ENCODE measurements at places on chromosomes 2 and 18.
A peak's percentile ranks its signal among the peaks of the same experiment; 100 is the strongest.

DNA sequence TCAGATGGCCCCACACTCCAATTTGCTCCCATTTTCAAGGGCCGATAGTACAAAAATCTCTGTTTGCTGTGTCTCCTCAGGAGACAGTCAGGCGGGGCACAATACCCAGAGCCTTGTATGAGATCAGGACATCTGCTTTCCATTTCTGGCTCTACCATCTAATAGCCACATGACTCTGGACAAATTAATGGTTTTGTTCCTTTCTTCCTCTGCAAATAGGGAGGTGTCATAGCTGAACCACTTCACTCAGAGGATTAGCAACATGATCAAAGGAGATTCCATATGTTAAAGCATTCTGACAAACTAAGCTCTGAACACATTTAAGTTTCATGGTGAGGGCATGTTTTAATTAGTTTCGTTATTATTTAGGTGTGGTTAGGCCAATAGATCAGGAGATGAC is 602.1 kb upstream of the SYT4 start:
- DNase-seq: no peak

DNA sequence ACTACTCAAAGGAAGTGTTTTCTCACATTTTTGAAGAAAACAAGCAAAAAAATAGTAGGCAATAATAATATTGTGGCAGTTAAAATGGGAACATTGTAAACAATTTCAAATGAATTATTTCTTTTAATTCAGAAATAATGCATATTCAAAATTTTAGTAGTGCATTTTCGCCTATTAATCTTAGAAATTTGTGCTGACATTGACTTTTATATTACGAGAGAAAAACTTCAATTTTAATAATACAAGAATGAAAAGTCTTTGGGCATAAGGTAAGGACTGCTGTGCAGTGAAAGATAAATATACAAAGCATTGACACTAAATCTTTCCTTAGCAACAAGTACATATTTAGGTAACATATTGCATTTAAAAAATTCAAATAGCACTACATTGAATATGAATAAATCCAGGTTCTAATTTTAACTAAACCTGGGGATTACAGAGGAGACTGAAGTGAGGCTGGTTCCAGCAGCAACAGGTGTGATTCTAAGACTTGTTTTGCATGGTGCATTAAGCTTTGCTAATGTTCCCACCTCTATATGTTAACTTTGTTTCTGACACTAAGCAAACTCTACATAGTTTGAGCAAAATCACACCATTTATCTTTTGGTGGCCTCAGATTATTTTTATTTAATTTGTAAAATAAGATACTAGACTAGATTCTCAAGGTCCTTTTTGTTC is 40.5 kb downstream of the CALCRL start:
- DNase-seq: no peak

- no peak for DNase-seq
Measured at GRCh38 chr2:168729455-168729854, 73.0 kb upstream of the NOSTRIN start.

DNA sequence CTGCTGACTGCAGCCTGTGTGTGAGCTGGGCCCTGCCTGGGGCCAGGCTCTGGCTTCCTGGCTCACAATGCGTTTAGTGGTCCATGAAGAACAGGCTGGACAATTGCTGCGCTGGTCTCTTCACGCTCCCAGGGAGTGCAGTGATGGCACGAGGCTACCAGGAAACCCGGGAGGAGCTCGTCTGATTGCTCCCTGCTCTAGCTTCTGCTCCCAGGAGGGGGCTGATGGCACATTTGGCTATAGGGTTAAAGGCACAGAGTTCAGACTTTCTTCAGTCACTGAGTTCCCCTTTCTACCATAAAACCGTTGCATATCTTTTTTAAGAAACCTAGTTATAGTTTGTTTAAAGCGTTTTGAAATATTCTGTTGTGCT is 60.1 kb downstream of the KCNF1 start:
- no peak for DNase-seq

- no peak for DNase-seq
Measured at GRCh38 chr2:218033208-218033589, 30.4 kb upstream of the TNS1 start.

DNA sequence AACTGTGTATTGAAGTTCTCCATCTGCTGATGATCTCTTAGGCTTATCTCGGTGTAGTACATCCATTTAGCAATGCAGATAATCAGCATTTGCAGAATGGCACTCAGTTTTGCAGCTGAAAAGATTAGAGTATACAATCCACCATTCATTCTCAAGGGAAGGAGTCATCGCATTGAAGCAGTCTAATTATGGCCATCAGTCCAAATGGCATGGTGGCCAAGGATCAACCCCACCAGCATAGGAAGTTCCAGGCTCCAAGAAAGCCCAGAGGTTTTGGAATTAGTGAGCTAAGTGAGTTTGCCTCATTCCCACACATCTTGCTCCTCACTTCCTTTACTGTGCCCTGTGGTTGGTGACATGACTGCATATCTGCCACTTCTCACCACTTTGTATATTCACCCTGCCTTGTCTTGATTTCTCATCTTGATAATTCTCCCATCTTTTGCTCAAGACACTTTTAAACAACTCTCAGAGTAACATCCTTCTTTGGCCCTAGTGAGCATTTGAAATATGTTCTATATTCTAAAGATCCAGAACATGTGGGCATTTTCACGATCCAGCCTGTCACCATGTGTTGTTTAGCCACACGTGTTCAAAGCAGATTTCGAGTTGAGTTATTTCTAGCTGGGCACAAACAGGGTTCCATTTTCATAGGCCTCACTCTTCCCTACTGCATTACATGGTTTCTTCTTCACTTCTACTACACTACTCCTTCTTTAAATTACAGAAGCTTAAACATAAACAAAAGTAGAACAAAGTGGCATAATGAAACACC is 1119.8 kb downstream of the TSN start:
- no peak for DNase-seq

GRCh38 chr18:56672391-56672790 is 21.2 kb downstream of the WDR7 start:
- no peak for DNase-seq

GRCh38 chr2:46239847-46240181 is 57.4 kb upstream of the EPAS1 start:
- DNase-seq: peak; percentile 56

- DNase-seq: peak; percentile 4
Measured at GRCh38 chr2:240604939-240605716, 18.6 kb downstream of the CAPN10 start.

DNA sequence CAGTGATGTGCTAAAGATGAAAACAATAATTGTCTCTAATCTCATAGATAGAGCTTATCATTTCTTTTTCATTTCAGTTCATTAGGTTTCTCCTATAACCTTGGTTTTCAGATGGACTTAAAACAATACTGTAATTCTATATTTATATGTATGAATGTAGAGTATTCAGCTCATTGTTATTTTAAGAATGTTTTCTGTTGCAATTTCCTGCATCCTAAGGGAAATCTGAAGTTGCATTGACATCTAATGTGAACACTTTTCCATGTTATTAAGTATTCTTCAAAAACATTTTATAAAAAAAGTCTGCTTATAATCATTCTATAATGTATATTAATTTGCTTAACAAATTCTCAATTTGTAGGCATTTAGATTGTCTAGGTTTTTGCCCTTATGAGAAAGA is 288.9 kb downstream of the XIRP2 start:
- no peak for DNase-seq

DNA sequence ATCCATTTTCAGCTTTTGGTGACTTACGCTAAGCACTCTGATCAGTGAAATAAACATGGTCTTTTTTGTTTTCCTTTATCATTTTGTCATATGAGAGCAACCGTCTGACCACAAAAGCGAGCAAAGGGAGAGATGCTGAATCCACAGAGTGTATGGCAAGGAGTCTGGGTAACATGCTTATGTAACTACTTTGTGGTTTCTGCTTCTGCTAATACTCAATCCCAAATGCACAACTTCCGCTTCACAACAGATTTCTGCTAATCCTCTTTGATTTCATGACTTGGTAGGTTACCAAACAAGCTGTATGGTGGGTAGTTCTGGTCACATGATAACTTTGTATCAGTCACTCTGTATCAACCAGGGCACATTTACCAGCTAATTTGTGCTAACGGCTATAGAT is 908.4 kb upstream of the CRIM1 start:
- DNase-seq: no peak

DNA sequence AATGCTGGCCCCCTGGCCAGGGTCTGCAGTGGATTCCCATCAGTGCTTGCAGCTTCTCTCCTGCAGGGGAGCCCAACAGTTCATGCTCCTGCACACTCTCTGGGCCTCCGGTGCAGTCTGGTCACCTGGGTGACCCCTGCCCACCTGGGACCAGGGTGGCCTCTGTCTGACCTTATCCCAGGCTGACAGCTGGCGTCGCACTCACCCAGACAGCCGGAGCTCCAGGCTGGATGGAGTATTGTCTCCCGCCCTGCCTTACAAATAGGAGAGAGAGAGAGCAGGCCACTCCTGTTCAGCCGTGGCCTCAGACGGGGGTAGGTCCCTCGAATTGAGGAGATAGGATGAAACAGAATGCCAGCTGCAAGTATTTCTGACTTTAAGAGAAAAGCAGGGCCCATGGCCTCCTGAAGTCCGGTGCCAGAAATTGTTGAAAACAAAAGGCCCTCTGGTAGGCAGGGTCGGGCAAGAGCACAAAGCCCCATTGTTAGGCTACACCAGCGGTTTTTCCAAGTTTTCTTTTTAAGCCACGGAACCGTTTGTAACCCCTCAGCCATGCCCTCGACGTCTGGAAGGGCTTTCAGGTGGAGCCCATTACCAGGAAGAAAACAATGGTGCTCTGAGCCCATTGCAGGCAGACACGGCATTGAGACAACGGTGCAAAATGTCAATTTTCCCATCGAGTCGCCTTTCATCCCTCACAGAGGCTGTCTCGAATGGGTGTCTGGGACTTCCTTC is 258.4 kb downstream of the BCL11A start:
- DNase-seq: no peak

DNA sequence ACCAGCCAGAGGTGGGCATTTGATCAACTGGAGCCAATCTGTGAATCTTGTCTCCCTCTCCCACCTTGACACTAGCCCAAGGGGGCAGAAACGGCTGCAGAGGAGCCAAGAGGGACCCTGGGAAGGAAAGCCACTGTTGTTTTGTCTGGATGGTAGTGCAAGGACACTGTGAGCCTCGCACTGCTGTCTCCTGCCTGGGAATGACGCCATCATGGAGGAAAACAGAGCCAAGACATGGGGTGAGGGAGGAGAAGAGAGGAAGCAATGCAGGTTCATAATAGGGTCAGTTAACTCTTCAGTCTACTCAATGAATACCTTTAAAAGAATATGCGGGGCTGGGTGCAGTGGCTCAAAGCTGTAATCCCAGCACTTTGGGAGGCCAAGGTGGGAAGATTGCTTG is 231.1 kb upstream of the AGAP1 start:
- no peak for DNase-seq

DNA sequence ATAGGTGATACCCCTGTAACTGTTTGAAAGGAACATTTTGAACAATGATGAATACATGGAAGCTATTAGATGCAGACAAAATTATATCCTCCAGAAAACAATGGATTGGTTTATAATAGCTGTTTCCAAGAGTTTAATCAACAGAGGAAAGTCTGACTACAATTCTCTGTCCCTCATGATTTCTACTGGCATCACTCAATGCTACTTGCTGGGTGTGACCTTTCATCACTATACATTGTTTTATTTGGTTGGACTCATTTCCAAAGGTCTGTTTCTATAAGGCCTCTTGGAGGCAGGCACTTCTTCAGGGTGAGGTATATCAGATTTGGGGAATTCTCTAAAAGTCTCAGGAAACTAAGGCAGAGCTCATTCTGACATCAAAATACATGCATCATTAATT is 636.1 kb upstream of the SLC8A1 start:
- no peak for DNase-seq

DNA sequence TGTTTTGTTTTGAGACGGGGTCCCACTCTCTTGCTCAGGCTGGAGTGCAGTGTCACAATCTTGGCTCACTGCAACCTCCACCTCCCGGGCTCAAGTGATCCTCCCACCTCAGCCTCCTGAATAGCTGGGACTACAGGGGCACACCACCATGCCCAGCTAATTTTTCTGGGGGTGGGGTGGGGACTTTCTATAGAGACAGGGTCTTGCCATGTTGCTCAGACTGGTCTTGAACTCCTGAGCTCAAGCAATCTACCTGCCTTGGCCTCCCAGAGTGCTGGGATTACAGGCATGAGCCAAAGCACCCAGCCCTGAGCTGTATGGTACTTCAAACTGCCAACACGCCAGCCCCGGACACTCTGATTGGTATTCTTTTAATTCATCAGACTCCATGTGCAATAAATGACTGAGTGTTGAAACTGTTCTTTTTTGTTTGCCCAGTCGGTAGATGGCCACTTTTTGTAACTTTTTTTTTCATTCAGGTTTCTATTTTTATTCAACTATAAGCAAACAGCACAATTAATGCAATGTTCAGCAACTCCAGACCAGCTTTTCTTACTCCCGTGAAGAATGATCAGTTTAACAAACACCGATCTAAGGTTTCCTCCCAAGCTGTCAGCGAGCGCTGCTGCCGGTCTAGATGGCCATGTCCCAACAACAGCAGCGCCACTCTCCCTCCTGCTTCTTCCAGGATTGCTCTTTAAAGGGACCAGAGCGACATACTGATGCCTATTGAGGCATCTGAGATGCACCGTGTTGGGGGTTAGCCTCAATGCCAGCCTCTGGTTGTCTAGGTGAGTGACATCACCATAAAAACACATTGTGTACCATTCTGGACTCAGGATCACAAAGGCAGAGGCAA is 12.5 kb upstream of the TGOLN2 start:
- no peak for DNase-seq

DNA sequence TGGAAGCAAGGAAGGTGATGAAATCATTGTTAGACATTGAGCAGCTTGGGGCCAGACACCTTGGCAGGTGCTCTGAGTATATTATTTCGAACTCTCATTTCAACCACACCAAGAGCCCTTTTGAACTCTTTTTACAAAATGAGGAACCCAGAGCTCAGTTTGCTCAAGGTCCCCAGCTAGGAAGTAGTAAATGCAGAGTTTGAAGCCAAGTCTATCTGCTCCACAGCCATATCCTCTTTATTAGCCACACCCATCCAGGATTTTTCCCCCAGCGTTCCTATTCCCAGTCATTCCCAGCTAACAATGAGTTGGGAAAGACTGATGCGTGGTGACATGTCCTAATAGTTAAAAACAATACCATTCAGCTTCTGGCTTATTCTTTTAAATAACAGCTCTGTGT is 40.2 kb downstream of the SEMA4F start:
- DNase-seq: no peak

GRCh38 chr2:14125624-14126293 is 506.8 kb upstream of the LRATD1 start:
- no peak for DNase-seq

- no peak for DNase-seq
Measured at GRCh38 chr2:104872866-104873688, 19.2 kb downstream of the POU3F3 start.

DNA sequence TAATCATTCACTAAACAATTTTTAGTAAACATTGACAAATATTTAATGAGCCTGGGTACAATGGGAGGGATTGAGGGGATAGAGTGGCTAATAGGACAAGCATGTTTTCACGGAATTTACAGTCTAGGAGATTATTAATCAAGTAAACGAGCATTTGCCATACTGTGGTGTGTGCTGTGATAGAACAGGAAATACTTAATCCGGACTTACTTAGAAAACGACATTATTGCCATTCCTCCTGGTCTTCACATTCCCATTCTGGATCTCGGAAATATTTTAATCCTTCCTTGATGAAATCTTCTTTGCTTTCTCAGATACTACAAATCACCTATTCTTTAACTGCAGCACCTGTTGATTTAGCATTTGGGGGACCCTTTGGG is 905 bp downstream of the TTLL4 start:
- no peak for DNase-seq

- no peak for DNase-seq
Measured at GRCh38 chr18:74613381-74613780, 15.7 kb downstream of the ZNF407 start.

GRCh38 chr2:212898011-212898410 is 253.4 kb downstream of the IKZF2 start:
- DNase-seq: no peak

- DNase-seq: no peak
Measured at GRCh38 chr2:54866179-54866578, 142.7 kb downstream of the EML6 start.

All from activated naive CD4-positive, alpha-beta T cell treated with anti-CD3 and anti-CD28 coated beads, Interleukin-2, amount 50 U/mL, for 16 hours (primary cell).